ENCODE measurements at places on chromosomes 4 and X.
A peak's percentile ranks its signal among the peaks of the same experiment; 100 is the strongest.

GRCh38 chr4:174398728-174399127 lies 115.0 kb downstream of the CEP44 start:
- no peak for DNase-seq

GRCh38 chr4:86442881-86443280 lies 83.0 kb upstream of the MAPK10 start:
- no peak for DNase-seq

DNA sequence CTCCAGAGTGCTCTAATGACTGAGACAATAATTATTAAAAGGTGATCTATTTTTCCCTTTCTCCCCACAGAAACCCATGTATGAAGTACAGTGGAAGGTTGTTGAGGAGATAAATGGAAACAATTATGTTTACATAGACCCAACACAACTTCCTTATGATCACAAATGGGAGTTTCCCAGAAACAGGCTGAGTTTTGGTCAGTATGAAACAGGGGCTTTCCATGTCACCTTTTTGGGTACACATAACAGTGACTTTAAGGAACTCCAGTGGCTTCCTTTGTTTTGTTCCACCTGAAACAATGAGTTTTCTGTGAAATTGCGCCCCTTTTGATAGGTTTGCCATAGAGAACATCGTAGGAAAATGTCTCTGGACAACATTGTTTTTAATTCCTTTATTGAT lies 69.6 kb downstream of the KIT start:
- no peak for DNase-seq

DNA sequence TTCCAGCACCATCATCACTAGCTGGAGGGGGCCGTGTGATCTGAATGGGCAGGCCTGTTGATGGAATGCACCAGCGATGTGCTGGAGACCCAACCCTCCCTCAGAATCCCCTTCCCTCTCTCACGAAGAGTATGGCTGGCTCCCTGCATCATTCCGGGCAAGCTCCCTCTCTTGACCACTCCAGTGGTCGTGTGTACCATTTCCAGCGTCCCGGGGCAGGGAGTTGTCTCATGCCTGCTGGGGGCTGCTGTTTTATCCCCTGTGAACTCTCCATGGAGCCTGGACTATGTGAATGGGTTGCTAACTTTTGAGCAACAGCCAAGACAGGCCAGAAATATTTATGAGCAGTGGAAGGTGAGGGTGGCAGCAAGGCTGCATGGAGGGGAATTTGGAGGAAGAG lies 8.1 kb downstream of the CSAG1 start:
- DNase-seq = no peak

- DNase-seq = peak; percentile 17
Measured at GRCh38 chr4:163161536-163162205, 5.0 kb downstream of the NAF1 start.

DNA sequence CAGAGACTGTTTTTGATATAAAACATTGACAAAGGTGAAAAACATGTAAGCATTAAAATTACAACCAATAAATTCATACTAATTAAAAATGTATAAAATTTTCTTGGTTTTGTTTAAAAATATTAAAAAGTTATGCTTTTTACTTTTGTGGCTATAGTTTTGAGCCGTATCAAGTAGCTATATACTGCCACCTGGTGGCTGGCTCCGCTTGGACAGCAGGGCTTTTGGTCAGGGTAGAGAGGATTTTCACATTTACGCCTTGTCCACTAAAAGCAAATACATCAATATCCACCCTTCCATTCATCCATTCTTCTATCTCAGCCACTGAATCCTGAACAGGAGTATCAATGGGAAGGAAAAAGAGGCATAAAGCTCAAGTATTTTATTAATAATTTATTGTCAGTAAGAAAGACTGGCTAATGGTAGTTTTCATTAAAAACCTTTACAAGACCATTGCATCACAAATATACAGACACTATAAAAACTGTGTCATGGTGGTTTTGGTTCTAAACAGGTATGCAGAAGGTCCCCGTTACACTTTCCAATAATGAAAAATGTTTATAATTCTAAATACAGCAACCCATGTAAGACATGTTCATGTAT lies 32.1 kb upstream of the MTNR1A start:
- DNase-seq = peak; percentile 58

- no peak for DNase-seq
Measured at GRCh38 chrX:22035236-22035635, 3.1 kb downstream of the PHEX start.

GRCh38 chr4:2066571-2067445 lies 7.7 kb downstream of the NAT8L start:
- peak; percentile 11 for DNase-seq

- DNase-seq = no peak
Measured at GRCh38 chr4:87018753-87019152, 83.9 kb downstream of the AFF1 start.

- DNase-seq = no peak
Measured at GRCh38 chr4:61201561-61201960, 1.4 kb downstream of the ADGRL3 start.

DNA sequence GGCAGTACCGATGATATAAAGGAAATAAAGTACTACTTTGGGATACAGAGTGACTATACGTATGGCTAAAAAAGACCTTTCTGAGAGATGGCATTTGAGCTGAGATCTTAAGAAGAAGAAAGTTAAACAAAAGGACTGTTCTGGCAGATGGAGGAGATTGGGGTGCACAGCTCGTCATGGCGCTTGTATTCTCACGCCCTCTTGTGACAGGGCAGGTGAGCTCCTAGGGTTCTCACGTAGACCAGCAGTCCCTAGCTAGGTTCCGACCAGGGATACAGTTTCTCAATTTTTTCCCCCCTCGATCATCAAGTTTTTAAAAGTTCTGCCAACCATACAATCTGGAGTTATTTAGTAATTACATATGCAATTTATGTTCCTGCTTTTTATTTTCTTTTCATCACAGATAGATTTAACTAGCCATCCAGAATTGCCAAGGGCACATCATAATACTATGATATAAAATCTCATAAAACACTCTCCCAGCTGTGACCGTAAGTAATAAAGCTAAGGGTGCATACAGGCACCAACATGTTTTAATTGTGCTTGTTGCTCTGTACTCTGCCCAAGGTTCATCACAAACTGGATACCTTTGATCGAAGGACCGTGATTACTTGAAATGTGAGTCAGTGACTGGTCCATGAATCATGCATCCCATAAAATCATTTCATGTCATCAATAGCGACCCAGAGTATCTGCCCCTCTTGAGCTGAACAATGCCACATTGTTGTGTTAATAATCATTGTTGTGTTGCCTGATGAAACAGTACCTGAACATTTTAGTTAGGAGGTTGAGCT lies 69.4 kb upstream of the ZNF518B start:
- no peak for DNase-seq

- DNase-seq = no peak
Measured at GRCh38 chr4:139337612-139338011, 35.3 kb upstream of the NDUFC1 start.

DNA sequence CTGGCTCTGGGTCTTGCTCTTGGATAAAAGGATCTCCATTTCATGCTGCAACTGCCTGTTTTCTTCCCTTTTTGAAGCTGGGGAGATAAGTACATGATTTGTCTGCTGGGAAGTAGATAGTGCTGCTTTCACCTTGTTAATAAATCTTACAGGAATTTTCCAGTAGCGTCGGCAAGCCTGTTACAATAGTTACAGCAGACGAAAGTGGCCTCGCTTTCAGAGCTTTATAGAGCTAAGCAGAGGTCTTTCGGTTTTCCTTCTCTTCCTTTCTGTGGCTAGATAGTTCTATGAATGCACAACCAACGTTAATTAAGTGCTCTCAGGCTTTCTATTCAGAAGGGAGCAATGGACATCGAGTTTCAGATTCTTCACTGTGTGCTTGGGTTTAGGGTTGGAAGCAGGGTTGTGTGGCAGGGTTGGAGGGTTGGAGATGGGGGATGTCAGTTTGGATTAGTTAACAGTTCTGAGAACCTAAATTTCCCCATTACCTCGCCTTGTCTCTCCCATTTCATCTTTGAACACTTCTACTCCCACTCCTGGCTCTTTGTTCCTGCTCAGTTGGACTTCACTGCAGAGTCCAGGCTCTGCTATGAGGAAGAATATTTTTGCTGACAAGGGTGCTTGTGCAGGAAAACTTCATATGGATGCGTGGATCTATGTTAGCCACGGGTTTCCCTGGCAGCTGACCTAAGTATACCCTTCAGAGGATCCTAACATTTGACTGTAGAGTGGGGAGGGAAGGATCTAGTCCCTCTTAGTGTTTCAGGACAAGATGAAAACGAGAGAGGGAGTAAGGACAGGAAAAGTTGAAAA lies 237.9 kb downstream of the ARHGAP10 start:
- DNase-seq = no peak

- DNase-seq = no peak
Measured at GRCh38 chrX:124190440-124190839, 142.0 kb upstream of the TEX13D start.

DNA sequence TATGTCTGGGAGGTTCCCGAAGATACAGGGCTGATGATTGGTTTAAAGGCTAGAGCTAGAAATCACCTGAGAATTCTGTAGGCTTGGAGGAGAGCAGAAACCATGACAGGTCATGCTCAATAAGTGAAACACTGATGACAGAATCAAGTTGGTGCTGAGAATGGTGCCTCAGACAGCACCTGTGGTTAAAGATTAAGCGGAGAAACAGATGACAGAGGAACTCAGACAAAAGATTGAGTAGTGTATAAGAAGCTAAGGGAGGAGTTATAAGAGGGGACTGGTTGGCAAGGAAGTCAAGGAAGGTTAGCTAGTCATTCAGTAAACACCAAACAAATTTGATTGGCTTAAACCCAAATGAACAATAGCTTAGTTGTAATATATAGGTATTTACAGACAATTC lies 385.4 kb upstream of the CNKSR2 start:
- DNase-seq = no peak

DNA sequence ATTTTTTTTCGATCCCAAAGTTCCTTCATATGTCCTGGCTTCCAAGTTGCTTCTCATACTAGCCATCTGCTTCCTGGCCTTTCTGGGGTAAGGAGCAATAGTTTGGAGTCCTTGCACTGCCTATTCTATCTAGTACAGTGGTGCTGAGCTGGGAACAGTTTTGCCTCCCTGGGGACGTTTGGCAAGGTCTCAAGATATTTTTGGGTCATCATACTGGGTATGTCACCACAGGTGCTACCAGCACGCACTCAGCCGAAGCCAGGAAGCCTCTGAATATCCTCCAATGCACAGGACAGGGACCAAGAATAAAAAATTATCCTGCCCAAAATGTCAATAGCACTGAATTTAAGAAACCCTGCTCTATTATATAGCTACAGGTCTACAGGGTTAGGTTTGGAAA lies 35.4 kb upstream of the TMSB15B start:
- no peak for DNase-seq

GRCh38 chr4:180434131-180434895 lies 1808.9 kb upstream of the TENM3 start:
- DNase-seq = no peak

DNA sequence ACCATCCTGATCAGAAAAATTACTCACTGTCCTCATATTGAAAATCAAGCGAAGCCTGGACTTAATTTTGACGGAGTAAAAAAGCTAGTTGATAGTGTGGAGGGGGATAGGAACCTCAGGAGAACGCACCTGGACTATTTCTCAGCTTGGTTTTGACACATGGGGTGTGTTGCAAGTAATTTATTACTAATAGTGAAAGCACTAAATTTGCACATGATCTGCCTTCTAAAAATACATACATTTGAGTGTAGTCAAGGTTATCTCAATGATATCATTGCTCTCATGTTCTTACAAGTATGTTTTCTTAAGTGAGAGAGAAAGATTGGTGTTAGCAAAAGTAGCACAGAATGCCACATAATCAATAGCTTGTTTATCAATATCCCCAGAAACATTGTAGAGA lies 29.5 kb downstream of the LRIT3 start:
- no peak for DNase-seq

GRCh38 chr4:184279496-184280061 lies 61.9 kb upstream of the ENPP6 start:
- no peak for DNase-seq

DNA sequence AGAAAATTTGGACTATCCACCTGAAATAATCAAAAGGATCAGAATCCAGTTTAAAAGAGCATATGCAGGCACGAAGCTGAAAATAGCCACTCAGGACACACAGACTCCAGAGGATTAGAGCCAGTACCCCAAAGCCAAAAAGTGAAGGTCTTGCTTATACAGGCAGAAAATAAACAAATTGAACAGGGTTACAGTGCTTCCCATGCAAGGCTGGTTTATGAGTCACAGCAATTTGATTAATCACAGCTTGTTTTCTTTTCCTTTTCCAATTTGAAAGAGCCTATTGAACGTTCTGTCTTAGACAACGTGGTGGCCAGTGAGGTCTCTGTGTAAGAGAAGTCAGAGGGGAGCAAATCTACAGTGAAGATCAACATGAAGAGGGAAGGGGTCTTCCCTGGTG lies 10.2 kb downstream of the HGFAC start:
- DNase-seq = no peak

DNA sequence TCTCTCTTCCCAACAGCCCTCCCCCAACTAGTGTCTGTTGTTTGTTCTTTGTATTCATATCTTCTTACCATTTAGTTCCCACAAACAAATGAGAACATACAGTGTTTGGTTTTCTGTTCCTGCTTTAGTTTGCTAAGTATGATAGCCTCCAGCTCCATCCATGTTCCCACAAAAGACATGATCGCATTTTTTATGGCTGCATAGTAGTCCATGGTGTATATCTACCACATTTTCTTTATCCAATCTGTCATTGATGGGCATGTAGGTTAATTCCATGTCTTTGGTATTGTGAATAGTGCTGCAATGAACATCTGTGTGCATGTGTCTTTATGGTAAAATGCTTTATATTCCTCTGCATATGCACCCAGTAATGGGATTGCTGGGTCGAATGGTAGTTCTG lies 283.9 kb upstream of the FGF13 start:
- DNase-seq = no peak

- DNase-seq = no peak
Measured at GRCh38 chrX:16873106-16873505, 2.9 kb upstream of the RBBP7 start.

- DNase-seq = no peak
Measured at GRCh38 chrX:65587616-65588526, 53.3 kb upstream of the LAS1L start.

- no peak for DNase-seq
Measured at GRCh38 chr4:73127839-73128453, 58.4 kb upstream of the COX18 start.

DNA sequence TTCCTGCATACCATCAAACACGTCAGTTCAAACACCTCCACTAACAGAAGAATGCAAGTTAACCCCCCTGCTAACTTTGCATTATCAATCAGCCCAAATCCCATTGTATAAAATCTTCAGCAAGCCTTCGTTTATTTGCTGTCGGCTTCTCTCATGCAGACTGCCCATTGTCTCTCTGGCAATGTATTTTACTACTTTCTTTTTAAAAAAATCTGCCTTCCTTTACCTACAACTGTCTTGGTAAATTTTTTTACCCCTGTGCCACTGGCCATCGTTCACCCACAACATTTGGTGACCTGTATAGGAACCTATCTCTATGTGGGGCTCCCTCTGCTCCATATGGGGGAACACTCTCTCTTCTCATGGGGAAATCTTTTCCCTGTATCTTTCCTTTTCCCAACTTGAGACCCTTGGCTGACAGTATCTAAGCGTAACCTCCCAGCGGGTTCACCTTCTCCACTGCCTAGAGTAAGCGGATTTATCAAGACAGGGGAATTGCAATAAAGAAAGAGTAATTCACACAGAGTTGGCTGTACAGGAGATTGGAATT lies 244.6 kb downstream of the CPXCR1 start:
- DNase-seq = no peak

Measured in activated CD8-positive, alpha-beta memory T cell treated with anti-CD3 and anti-CD28 coated beads, Interleukin-2, amount 50 U/mL, for 4 hours (primary cell).